ENCODE measurements at places on chromosomes 7 and 10. TPM values are rescaled to one million over a fixed set of nuclear protein-coding genes. Genes with fewer than 3 reads are reported as not detected.

CPA2 gene
- total RNA-seq, result not detected

ZNF488 gene
- under 0.01 TPM for total RNA-seq

GNG11 gene
- 6.1 TPM for total RNA-seq

ENTPD7 gene
- 20.0 TPM for total RNA-seq

PPP1R9A gene
- total RNA-seq, result not detected

CDK14 gene
- total RNA-seq, result 28.1 TPM

GPER1 gene
- 2.0 TPM for total RNA-seq

IGFBP1 gene
- not detected for total RNA-seq

ZNF853 gene
- 3.3 TPM for total RNA-seq

GHRHR gene
- not detected for total RNA-seq

IQUB gene
- total RNA-seq, result 0.18 TPM

GIMAP4 gene
- not detected for total RNA-seq

OR6V1 gene
- total RNA-seq, result not detected

MRC1 gene
- not detected for total RNA-seq

NRP1 gene
- total RNA-seq, result 191 TPM

C10orf95 gene
- total RNA-seq, result not detected

NAMPT gene
- 45.3 TPM for total RNA-seq

LRMDA gene
- total RNA-seq, result not detected

CHST12 gene
- 4.7 TPM for total RNA-seq

RTKN2 gene
- 0.90 TPM for total RNA-seq

BRI3 gene
- 30.6 TPM for total RNA-seq

JMJD1C gene
- total RNA-seq, result 108 TPM

C10orf53 gene
- not detected for total RNA-seq

SPDYE8 gene
- total RNA-seq, result not detected

PIK3AP1 gene
- under 0.01 TPM for total RNA-seq

PLXNA4 gene
- total RNA-seq, result under 0.01 TPM

LUC7L2 gene
- 14.9 TPM for total RNA-seq

NRG3 gene
- total RNA-seq, result not detected

SPDYE5 gene
- not detected for total RNA-seq

SLC13A1 gene
- not detected for total RNA-seq

EVX1 gene
- not detected for total RNA-seq

OPN4 gene
- total RNA-seq, result not detected

SMURF1 gene
- 21.7 TPM for total RNA-seq

DNAH11 gene
- total RNA-seq, result under 0.01 TPM

All from IMR-90 (cell line).